Stimulated activated CD4-positive, alpha-beta T cell treated with anti-CD3 and anti-CD28 coated beads, Interleukin-1b, Interleukin-23, amount 100 ng/mL, for 1 hour (primary cell): ENCODE measurements at places on chromosomes 2 and 18.

- DNase-seq = no peak
Observed at GRCh38 chr2:83238111-83238510, 1221.0 kb downstream of the SUCLG1 start.

DNA sequence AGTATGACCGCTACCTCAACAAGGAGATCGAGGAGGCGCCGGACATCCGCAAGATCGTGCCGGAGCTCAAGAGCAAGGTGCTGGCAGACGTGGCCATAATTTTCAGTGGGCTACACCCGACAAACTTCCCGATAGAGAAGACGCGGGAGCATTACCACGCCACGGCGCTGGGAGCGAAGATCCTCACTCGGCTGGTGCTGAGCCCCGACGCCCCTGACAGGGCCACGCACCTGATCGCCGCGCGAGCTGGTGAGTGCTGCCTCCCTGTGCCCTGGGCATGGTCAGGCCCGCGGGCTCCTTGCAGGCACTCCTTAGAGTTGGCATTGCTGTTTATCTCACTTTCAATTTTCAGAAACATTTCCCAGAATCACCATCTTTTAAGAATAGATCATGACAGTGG is 35.7 kb downstream of the CTDP1 start:
- DNase-seq = no peak

DNA sequence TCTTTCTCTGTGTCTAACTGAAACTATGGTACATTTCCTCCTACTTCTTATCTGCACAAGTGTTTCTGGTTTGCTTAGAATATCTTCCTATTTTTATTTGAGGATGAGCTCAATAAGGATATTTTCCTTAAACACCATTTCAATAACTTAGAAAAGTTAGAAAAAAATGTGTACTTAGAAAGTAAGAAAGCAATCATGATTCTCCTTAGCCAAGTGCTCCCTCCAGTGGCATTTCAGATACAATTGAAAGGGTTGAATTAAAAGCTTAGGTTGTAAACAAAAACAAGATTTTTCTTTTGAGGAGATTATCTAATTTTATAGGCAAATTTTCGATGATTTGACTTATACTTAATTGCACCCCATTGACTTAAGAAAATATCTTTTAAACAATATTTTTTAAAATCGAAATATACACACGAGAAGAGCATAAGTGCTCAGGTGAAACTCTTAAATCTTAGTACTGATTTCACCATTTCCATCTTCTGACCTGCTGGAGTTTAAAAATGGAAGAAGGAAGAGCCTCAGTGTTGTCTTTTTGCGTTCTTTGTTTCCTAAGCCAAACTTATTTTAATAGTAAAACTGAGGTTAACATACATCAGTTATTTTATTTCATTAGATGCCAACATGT is 26.9 kb downstream of the C18orf63 start:
- DNase-seq = no peak

GRCh38 chr2:191666226-191666625 is 11.7 kb upstream of the NABP1 start:
- DNase-seq = no peak

DNA sequence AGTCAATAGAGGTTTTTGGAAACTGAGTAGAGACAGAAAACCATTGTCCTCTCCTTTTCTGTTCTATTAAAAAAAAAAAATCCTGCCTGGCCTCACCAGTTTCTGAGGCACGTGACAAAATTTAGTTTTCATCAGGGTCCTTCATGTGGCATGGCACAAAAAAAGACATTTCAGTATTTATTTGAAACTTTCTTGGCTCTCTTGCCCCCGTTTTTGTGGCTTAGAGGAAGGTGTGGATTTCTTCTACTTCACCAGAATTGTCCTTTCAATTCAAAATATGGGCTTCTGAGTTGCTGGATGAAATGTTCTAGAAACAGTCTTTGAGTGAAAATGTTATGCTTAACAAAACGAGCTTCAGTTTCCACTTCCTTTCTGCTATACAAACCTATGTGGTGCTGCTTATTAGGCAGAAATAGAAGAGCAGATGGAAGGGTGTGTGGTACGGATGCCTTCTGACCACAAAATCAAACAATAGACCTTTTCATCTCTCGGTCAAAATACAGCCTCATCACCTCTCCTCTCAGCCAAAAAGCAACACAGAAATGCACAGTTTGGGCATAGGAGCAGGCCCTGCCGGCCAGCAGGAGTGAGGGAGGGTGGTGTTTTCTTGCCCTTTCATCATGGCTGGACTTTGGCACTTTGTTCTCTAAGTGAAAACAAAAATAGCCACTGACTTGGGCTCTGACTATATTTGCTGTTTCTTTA is 89.2 kb downstream of the SH3RF3 start:
- no peak for DNase-seq
